Eye (tissue), 1 donor: ENCODE measurements at places on chromosomes 3 and 15.

- no peak for DNase-seq
These were observed 17.7 kb downstream of the ZNF654 start for GRCh38 chr3:88076712-88077111.

- DNase-seq, result no peak
These were observed 645.9 kb upstream of the KCNMB2 start for GRCh38 chr3:177890359-177890683.

DNA sequence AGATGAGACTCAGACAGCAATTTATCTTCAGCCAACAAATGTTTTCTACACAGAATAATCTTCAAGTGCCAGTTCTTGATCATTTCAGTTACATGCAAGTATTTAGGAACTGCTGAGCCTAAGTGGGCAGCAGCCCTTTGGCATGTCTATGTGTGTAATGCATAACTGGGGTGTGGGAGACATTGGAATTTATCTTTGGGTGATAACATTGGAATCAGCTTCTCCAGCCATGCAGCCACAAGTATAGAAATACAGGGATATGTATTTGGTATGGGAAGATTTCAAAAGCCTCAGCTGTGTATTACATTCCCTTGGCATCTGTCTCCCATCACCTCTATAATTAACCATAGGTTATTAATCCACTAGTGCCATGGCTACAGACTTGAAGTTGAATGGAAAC, 63.4 kb upstream of the FOXP1 start:
- DNase-seq, result no peak

GRCh38 chr3:171266034-171266739, 194.0 kb downstream of the TNIK start:
- peak; percentile 58 for DNase-seq

DNA sequence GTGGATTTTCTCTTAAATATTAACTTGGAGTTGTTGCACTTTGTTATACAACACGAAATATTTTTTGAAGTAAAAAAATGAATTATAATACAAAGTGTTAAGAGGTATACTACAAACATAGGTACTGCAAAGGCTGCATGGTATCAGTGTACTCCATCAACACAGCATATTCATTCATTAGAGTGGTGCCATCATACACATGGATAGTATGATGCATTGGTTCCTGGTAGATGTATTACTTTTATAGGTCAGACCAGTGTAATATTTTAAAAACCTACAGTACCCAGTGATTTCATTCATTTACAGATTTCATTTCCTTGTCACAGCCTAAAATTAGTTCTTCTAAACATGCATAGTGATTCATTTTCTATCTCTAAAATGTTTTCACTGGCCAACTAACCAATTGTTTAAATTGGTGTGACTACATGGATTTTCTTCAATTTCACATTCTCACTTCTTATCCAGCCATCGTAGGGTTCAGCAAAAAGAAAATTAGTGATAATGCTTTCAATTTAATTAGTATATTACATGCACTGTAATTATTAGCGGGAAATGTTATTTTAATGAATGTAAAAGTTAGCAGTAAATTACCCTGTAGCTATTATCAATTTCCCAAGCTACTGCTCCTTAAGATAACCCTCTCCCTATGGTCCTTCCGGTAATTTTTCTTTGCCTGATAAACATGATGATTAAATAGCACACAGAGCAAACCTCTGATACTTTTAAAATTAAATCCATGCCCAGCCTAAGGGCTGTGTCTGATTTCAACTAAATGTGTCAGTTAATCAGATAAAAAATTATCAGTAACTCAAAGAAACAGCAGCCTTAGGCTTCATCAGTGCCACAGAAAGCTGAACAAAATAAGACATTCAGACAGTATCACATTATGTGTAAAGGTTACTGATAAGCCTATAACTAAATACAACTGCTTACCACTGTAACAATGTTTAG, 68.4 kb downstream of the DPH6 start:
- DNase-seq, result no peak

DNA sequence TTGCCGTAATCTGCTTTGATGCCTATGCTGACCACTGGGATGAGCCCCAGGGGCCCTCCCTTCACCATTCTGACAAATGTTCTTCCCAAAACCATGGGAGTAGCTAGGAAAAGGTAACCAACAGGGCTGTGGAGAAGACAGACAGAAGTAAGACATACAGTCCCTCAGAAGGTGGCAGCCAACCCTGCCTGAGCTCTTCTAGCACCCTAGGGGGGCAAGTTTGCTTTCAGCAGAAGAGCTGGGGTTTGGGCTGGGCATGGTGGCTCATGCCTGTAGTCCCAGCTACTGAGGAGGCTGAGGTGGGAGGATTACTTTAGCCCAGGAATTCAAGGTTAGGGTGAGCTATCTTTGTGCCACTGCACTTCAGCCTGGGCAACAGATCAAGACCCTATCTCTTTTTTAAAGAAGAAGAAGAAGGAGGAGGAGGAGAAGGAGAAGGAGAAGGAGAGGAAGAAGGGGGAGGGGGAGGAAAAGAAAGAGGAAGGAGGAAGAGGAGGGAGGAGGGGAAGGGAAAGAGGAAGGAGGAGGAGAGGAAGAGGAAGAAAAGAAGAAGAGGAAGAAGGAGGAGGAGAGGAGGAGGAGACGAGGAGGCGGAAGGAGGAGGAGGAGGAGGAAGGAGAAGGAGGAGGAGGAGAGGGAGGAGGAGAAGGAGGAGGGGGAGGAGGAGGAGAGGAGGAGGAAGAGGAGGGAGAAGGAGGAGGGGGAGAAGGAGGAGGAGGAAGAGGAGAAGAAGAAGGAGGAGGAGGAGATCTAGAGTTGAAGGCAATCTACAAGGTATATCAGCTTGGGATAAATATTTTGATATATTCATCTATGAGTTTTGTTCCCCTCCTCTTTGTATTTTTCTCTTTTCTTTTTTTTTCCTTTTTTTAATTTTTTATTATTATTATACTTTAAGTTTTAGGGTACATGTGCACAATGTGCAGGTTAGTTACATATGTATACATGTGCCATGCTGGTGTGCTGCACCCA, 44.9 kb upstream of the ABHD2 start:
- no peak for DNase-seq

GRCh38 chr3:178907081-178907480, 164.5 kb downstream of the ZMAT3 start:
- DNase-seq, result no peak

GRCh38 chr15:70237626-70238025, 139.9 kb upstream of the TLE3 start:
- no peak for DNase-seq

- no peak for DNase-seq
These were observed 294.8 kb downstream of the MCTP2 start for GRCh38 chr15:94526071-94526689.

- DNase-seq, result no peak
These were observed 10.1 kb upstream of the SCAP start for GRCh38 chr3:47485812-47486211.

- no peak for DNase-seq
These were observed 26.4 kb upstream of the PIGZ start for GRCh38 chr3:196995027-196995426.

GRCh38 chr3:81302045-81302444, 459.4 kb downstream of the GBE1 start:
- DNase-seq, result peak; percentile 79

DNA sequence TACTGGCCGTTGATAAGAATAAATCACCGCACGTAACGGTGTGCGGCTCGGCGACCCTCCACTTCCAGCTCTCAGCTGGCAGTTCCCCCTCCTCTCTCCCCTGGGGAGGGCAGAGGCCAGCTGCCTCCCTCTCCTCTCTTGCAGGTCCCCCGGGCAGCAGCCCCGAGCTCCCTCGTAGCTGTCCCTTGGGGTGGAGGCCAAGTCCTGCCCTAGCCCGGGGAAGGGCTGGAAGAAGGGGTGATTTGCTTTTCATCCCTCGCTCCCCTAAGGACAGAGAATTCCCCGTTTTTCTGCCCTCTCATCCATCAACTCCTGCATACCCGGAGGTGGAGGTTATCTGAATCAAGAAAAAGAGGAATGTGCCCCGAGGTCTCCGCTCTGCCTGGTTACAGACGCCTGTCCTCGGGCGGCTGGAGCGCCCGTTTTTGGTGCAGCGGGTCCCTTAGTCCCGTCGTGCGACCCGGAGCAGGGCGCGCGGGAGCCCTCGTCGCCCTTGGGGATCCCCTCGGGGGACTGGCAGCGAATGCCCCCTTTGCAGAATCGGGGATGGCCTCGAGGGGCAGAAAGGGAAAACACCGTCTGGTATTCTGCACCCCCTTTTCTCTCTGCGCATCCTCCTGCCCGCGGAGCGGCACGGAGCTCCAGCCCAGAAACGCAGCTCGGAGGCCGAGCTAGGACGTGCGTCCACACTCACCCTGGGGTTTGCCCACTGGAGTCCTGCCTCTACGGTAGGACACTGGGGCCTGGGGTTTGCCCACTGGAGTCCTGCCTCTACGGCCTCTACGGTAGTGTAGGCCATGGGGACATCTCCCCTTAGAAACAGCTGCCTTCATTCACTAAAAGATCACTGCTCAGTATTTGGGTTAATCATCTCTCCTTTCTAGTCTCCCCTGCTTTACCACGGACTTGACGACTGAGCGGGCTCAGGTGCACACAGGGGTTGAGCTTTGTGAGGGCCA, 2.2 kb downstream of the PTPRG start:
- peak; percentile 68 for DNase-seq

DNA sequence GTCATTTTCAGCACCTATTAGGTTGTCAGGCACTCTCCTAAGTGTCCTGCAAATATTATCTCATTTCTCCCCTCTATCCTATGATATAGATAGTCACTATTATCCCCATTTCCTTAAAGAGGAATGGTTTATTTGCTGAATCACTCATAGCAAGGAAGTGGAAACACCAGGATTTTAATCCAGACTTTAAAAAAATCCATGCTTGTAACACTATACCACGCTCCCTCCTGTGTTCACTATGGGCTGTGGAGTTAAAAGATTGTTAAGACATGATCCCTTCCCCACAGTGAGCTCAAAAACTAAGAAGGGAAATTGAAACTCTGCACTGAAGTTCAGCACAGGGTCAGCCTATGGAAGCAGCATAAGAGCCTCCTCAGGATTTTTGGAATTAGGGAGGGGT, 60.2 kb downstream of the TMEM39A start:
- peak; percentile 7 for DNase-seq
